Activated CD4-positive, alpha-beta T cell treated with anti-CD3 and anti-CD28 coated beads, Interleukin-2, amount 50 U/mL, for 1 hour (primary cell): ENCODE measurements at places on chromosomes 7 and 10.

- DNase-seq, result no peak
These were observed 253.3 kb downstream of the SEMA3A start for GRCh38 chr7:83941300-83941699.

GRCh38 chr10:18608596-18608995, 42.8 kb downstream of the NSUN6 start:
- no peak for DNase-seq

- DNase-seq, result no peak
These were observed 19.5 kb downstream of the ADCYAP1R1 start for GRCh38 chr7:31071645-31072029.

DNA sequence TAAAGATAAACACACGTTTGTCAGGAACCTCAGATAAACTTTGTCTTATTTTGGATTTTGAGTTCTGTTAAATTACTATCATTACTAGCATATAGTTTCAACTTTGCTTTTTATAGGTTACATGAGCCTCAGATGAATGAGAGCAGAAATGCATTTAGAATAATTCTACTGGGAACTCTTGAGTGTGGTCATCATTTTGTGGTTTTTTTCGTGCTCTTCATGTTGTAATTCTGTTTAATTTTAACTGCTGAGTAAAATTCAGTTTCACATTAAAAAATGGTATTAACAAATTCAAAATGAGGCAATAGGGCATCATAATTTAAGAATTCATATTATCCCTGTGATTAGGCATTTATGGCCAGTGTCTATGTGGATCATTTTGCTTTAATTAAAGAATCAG, 72.9 kb downstream of the GNAI1 start:
- no peak for DNase-seq

DNA sequence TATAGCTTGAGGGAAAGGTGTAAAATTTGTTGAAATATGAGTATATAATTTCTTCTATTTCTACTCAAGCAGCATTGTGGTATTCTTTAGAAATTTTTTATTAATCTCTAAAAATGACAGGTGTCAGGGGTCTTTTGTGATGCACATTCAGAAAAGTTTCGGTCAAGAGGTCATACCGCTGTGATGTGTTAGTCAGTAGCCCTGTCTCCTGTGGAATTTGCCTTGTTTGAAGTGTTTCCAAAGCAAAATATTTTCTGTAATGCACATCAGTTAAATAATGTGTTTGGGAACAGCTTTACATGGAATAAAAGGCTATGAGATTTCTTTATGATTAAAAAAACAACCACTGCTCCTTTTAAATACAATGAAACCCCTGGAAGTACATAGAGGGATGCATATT, 35.8 kb downstream of the FOXP2 start:
- no peak for DNase-seq

GRCh38 chr10:28952523-28952922, 275.2 kb downstream of the BAMBI start:
- no peak for DNase-seq

- DNase-seq, result no peak
These were observed 68.4 kb upstream of the OIT3 start for GRCh38 chr10:72825163-72825562.

- no peak for DNase-seq
These were observed 93.8 kb downstream of the PRTFDC1 start for GRCh38 chr10:24858288-24859270.

DNA sequence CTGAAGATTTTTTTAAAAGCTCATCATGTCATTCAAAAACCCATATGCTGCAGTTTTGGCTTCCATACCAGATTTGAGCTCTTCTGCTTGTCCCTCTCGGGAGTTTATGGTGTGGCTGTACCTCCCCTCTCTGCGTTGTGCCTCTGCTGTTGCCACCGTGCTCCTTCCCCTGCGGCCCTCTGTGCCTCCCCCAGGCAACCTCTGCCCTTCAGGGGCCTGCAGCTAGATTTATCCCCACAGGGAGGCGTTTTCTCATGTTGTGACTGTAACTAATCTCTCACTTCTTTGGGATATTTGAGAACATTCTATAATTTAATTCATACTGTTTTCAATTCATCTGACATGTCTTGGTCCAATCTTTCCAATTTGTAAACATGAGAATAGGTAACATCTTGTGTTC, 52.7 kb downstream of the TASOR2 start:
- no peak for DNase-seq

DNA sequence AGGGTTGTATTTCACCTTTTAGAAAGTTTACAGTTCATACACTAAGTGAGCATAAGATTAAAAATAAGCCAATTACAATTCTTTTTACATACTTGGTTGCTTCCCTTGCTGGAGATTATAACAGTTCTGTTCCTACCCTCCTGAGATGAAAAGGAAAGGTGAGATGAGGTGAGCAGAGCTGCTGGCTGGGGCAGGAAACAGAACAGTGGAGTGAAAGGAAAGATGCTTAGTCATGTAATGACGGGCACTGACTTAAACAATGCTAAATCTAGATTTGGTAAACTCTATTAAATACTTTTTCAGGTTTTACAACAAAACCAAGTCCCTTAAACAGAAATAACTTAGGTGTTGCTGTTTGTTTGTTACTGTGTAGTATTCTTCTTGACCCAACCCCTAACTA, 19.9 kb upstream of the ZEB1 start:
- no peak for DNase-seq

- DNase-seq, result no peak
These were observed 28.3 kb upstream of the MSMB start for GRCh38 chr10:46074196-46074946.

- no peak for DNase-seq
These were observed 1.9 kb upstream of the EPHB4 start for GRCh38 chr7:100829150-100829716.

GRCh38 chr7:138565451-138566114, 105.5 kb downstream of the TRIM24 start:
- no peak for DNase-seq

DNA sequence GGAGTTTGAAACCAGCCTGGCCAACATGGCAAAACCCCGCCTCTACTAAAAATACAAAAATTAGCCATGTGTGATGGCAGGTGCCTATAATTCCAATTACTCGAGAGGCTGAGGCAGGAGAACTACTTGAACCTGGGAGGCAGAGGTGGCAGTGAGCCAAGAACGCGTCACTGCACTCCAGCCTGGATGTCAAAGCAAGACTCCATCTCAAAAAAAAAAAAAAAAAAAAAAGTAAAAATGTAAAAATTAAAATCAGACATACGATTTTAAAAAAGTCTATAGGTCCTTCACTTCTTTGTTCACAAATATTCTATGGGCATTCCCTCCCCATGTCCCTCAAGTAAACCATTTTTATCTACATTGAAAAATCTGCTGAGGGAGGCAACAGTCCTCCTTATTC, 34.9 kb upstream of the TLL2 start:
- DNase-seq, result no peak

GRCh38 chr10:11610826-11611247, 613 bp downstream of the USP6NL start:
- peak; percentile 22 for DNase-seq

DNA sequence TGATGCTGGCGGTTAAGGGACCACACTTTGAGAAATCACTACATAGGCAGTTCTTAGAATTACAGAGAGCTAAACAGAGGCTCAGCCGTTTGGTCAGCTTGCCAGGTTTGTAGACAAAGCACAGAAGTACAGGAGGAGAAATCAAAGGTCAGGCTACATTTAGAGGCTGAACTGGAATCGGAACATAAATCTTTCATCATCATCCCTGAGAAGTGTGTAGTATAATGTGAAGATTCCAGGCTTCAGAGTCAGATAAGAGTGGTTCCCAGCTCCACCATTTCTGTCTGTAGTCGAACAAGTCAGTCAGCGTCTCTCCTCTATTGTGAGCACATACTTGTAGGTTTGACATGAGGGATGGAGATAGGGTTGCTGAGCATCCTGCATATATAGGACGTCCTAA, 18.9 kb downstream of the CDK1 start:
- DNase-seq, result no peak

- DNase-seq, result no peak
These were observed 188.1 kb upstream of the TMEM72 start for GRCh38 chr10:44723082-44723481.

DNA sequence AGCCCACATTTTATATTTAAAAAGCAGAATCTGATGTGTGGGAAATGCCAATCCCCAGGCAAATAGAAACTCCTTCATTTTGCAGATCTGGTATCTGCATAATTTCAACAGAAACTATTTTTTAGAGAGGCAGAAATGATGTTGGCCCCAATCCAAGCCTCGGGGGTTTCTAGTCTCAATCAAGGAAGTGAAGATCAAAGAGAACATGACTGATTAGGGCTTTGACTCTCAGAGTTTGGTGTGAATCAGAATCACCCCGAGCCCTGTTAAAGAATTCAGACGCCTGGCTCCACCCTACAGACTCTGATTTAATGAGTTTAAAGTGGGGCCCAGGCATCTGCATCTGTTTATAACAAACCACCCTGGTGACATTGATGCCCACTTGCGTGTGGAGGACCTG, 36.7 kb upstream of the UBE2H start:
- DNase-seq, result peak; percentile 4

DNA sequence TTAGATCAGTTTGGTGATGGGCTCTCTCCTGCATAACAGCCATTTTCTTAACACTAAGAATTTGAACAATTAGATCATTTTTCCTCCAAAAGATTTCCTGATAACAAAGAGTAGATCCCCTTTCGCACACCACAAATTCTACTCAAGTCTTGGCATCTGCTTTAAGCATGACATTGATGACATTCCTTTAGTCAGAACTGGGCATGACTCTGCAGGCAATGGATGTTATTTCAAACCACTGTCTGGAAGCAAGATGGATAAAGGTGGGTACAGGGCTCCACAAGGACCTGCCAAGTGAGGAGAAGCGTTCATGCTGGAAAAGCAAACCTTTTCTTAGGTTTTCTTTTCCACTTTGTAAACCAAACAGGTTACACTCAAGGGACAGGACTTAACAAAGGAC, 123.5 kb downstream of the GLCCI1 start:
- no peak for DNase-seq

DNA sequence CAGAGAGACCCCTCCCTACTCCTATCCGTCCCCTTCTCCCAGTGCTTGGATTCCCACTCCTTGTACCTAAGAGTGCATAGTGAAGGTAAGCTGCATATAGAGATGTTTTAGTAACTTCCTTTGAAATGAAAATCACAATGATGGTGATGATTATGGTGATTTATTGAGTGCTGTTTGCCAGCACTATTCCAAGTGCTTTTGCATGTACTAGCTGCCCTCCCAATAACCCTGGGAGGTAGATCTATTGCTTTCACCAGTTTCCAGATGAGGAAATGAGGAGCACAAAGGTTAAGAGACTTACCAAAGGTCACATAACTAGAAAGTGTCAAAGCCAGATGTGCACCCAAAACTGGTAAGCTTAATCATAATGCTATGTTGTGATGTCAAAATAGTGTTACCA, 80.4 kb upstream of the NEUROD6 start:
- no peak for DNase-seq

DNA sequence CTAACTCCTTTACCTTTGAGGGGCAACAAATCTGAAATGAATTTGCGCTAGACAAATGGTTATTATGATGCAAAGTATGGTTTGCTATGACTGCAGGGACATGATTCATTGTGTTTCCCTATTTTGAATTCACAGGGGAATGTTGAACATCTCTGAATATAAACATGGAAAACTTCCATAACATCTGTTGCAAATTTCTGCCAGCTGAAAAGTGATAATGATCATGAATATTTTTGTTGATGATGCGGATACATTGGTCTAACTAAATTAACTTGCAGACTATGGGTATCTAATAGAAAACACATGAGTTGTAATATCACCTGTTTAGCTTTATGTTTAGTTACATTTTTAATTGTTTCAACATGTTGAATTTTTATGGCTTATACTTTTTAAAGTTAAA, 1325.5 kb downstream of the REEP3 start:
- no peak for DNase-seq

DNA sequence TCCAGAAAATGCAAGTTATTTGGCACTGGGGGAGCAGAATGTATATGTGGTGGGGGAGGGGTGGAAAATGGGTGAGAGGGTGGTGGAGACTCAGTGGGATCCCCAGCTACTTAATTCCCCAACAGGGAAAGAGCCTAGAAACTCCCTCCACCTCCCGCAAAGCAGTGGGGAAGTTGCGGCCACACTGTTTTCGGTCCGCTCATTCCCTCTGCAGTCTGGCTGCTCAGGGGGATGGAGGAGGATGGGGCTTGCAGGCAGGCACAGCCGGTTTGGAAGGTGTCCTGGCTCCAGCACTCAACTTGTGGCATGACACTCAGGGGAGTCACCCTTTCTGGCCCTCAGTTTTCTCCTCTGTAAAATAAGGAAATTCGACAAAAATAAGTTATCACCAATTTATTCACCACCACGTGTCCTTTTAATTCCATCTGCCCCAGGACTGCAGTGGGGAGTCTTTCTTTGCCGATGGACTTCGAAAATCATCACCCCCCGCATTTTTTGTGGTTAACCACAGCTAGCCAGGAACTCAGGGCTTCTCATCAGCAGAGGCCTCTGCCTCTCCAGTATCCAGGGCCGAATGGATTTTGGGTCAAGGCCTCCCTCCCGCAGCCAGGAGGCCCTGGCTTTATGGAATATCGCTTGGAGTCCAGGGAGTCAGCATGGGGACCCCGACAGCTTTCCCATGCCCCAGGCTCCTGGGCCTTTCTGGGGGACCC, 1.6 kb upstream of the HTRA1 start:
- DNase-seq, result no peak

GRCh38 chr7:39703144-39703543, 79.8 kb downstream of the RALA start:
- no peak for DNase-seq

GRCh38 chr10:7196284-7196683, 214.6 kb downstream of the SFMBT2 start:
- DNase-seq, result no peak

DNA sequence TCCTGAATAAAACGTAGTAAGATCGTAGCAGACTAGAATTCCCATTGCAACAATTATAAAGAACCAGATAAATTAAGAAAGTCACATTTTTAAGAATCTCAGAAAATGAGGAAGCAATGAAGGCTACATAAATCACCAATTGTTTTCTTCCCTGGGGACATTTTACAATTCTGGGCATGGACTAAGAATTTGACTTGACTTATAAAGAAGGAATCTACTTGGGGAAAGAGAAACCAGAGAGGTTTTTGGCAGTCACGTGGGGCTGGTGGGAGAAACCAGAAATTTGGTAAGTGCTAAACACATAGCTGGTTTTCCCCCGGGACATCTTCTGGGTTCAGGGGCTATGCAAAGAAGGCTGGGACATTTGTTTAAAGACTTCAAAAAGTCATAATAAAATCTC, 109.8 kb upstream of the IL6 start:
- no peak for DNase-seq

DNA sequence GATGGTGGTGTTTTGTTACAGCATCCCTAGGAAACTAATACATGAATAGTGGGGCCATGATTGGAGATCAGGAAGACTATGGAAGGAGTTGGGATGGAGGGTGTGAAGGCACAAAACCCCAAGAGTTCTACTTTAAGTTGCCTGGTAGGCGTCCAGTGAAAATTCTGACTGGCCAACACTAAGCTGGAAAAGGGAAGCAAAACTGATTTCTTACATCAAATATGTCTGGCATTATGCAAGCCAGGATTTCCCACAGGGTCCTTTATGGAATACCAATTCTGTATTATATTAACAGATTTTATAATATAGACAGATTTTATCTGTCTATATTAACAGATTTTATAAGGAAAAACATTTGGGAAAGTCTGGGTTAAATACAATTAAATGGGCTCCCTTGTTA, 16.2 kb downstream of the CPVL start:
- DNase-seq, result no peak

- no peak for DNase-seq
These were observed 81.6 kb downstream of the CDK14 start for GRCh38 chr7:90677486-90678404.
